Thoracic aorta endothelial cell (primary cell): ENCODE measurements at places on chromosomes 3 and 15. TPM values are rescaled to one million over a fixed set of nuclear protein-coding genes. Genes with fewer than 3 reads are reported as not detected.

Gene VPS8
- total RNA-seq: 82.3 and 99.6 TPM in 2 replicates

Gene PTH1R
- 0.36 TPM in 1 of 2 replicates, not detected in the other for total RNA-seq

Gene HHLA2
- total RNA-seq: not detected in 2 replicates

Gene THSD4
- 19.3 and 26.1 TPM in 2 replicates for total RNA-seq

Gene UBXN7
- total RNA-seq: 28.1 and 33.0 TPM in 2 replicates

Gene BLM
- total RNA-seq: 21.3 and 22.0 TPM in 2 replicates

Gene LCTL
- total RNA-seq: not detected in 2 replicates

Gene SLC9A9
- total RNA-seq: 3.7 and 5.6 TPM in 2 replicates

Gene CHL1
- not detected in 2 replicates for total RNA-seq

Gene DUOX1
- total RNA-seq: under 0.01 TPM in 1 of 2 replicates, not detected in the other

Gene ADGRG7
- total RNA-seq: not detected in 2 replicates

Gene ILDR1
- total RNA-seq: not detected in 2 replicates

Gene LINGO1
- total RNA-seq: 0.14 TPM in 1 of 2 replicates, not detected in the other

Gene ALS2CL
- total RNA-seq: 5.3 and 8.5 TPM in 2 replicates

Gene PLEKHO2
- total RNA-seq: 17.3 and 24.8 TPM in 2 replicates

Gene KCNAB1
- 0.40 and 47.5 TPM in 2 replicates for total RNA-seq

Gene SPINK8
- total RNA-seq: not detected in 2 replicates

Gene CIDEC
- not detected in 2 replicates for total RNA-seq

Gene GOLGA8T
- not detected in 2 replicates for total RNA-seq

Gene DPPA4
- total RNA-seq: not detected in 2 replicates

Gene GTF2E1
- total RNA-seq: 26.1 and 36.6 TPM in 2 replicates

Gene APOD
- 2.8 and 6.8 TPM in 2 replicates for total RNA-seq

Gene CEP97
- total RNA-seq: 13.6 and 16.9 TPM in 2 replicates

Gene CCR3
- not detected in 2 replicates for total RNA-seq

Gene SI
- total RNA-seq: not detected in 2 replicates

Gene CCDC54
- total RNA-seq: not detected in 2 replicates

Gene EPHB1
- total RNA-seq: 0.53 and 0.79 TPM in 2 replicates

Gene PTX3
- 510 and 684 TPM in 2 replicates for total RNA-seq

Gene IMPG2
- 0.50 and 0.53 TPM in 2 replicates for total RNA-seq

Gene CCDC12
- total RNA-seq: 30.4 and 33.4 TPM in 2 replicates

Gene ENTPD3
- 0.07 and 0.13 TPM in 2 replicates for total RNA-seq

Gene HIGD2B
- total RNA-seq: not detected in 2 replicates

Gene EFCC1
- 0.13 and 0.22 TPM in 2 replicates for total RNA-seq

Gene KLF15
- 1.2 and 1.8 TPM in 2 replicates for total RNA-seq

Gene CCDC51
- total RNA-seq: 11.2 and 13.1 TPM in 2 replicates

Gene ISLR
- 0.07 and 0.93 TPM in 2 replicates for total RNA-seq

Gene SLC9C1
- 0.57 TPM in 1 of 2 replicates, not detected in the other for total RNA-seq

Gene PXK
- total RNA-seq: 27.7 and 31.7 TPM in 2 replicates

Gene NME9
- not detected in 2 replicates for total RNA-seq

Gene GATA2
- 24.5 and 38.3 TPM in 2 replicates for total RNA-seq

Gene TRAT1
- total RNA-seq: not detected in 2 replicates

Gene PCOLCE2
- total RNA-seq: 1.3 and 2.5 TPM in 2 replicates

Gene SLC25A20
- 15.4 and 18.4 TPM in 2 replicates for total RNA-seq

Gene MLF1
- 4.5 and 6.8 TPM in 2 replicates for total RNA-seq

Gene EPM2AIP1
- 26.9 and 32.8 TPM in 2 replicates for total RNA-seq

Gene PLCB2
- 0.40 and 21.8 TPM in 2 replicates for total RNA-seq

Gene GPR149
- total RNA-seq: not detected in 2 replicates

Gene CCDC39
- total RNA-seq: 0.14 TPM in 1 of 2 replicates, not detected in the other

Gene ERC2
- total RNA-seq: 2.8 and 3.2 TPM in 2 replicates

Gene HGD
- 0.13 and 0.14 TPM in 2 replicates for total RNA-seq

Gene HACD3
- 98.8 and 134 TPM in 2 replicates for total RNA-seq

Gene TM6SF1
- total RNA-seq: 20.4 and 42.3 TPM in 2 replicates

Gene UACA
- 122 and 136 TPM in 2 replicates for total RNA-seq
